ENCODE measurements at places on chromosomes 3 and 15. TPM values are rescaled to one million over a fixed set of nuclear protein-coding genes. Genes with fewer than 3 reads are reported as not detected.

Gene RPL14
- total RNA-seq = 2,938 TPM

Gene TMCO5A
- total RNA-seq = not detected

Gene OR4F6
- total RNA-seq = not detected

Gene HDC
- not detected for total RNA-seq

Gene GABRR3
- not detected for total RNA-seq

Gene MKRN3
- total RNA-seq = 10.1 TPM

Gene HTR3C
- total RNA-seq = not detected

Gene UACA
- 47.4 TPM for total RNA-seq

Gene IMPG2
- total RNA-seq = 0.20 TPM

Gene CFAP91
- total RNA-seq = 0.96 TPM

Gene TIMP4
- total RNA-seq = not detected

Gene EIF5A2
- 19.4 TPM for total RNA-seq

Gene TRANK1
- total RNA-seq = 1.1 TPM

Gene NR1I2
- 0.07 TPM for total RNA-seq

Gene PLA2G4E
- total RNA-seq = not detected

Gene C15orf62
- 0.10 TPM for total RNA-seq

Gene ARIH1
- 209 TPM for total RNA-seq

Gene RNU6-1
- not detected for total RNA-seq

Gene IQCF5
- not detected for total RNA-seq

Gene VIPR1
- total RNA-seq = 9.6 TPM

Gene CCDC9B
- 15.6 TPM for total RNA-seq
